ENCODE measurements at places on chromosomes 1 and 21. TPM values are rescaled to one million over a fixed set of nuclear protein-coding genes. Genes with fewer than 3 reads are reported as not detected.

The RHOU gene
- 61.0 TPM for polyA plus RNA-seq

The BACE2 gene
- 35.1 TPM for polyA plus RNA-seq

The KCNK2 gene
- 0.11 TPM for polyA plus RNA-seq

The FHAD1 gene
- 1.1 TPM for polyA plus RNA-seq

The CSMD2 gene
- polyA plus RNA-seq, result 0.41 TPM

The TSSK3 gene
- 6.6 TPM for polyA plus RNA-seq

The UCK2 gene
- polyA plus RNA-seq, result 23.5 TPM

The RHCE gene
- polyA plus RNA-seq, result 2.1 TPM

The PTPRC gene
- polyA plus RNA-seq, result 9.6 TPM

The SLC25A34 gene
- 5.4 TPM for polyA plus RNA-seq

The OR10Z1 gene
- 0.38 TPM for polyA plus RNA-seq

The OPTC gene
- polyA plus RNA-seq, result not detected

The ATP1A4 gene
- 0.17 TPM for polyA plus RNA-seq

The MPL gene
- 1.1 TPM for polyA plus RNA-seq

The S100A14 gene
- 163 TPM for polyA plus RNA-seq

The MCOLN3 gene
- 2.0 TPM for polyA plus RNA-seq

The CFHR1 gene
- 0.52 TPM for polyA plus RNA-seq

The TSPAN2 gene
- 8.9 TPM for polyA plus RNA-seq

The PAPPA2 gene
- 0.31 TPM for polyA plus RNA-seq

The ALDH4A1 gene
- polyA plus RNA-seq, result 20.0 TPM

The DYNLT5 gene
- polyA plus RNA-seq, result 10.6 TPM

The MEX3A gene
- polyA plus RNA-seq, result 59.0 TPM

The BARHL2 gene
- polyA plus RNA-seq, result not detected

The CLDN19 gene
- polyA plus RNA-seq, result 24.1 TPM

The DIRAS3 gene
- polyA plus RNA-seq, result 2.2 TPM

The FALEC gene
- 1.2 TPM for polyA plus RNA-seq

The WNT3A gene
- not detected for polyA plus RNA-seq

The HMGCS2 gene
- polyA plus RNA-seq, result 0.58 TPM

All from left lung (tissue), 14 donors.